ENCODE measurements at places on chromosomes 3 and 15.

GRCh38 chr3:128572644-128573105 is 77.9 kb downstream of the RPN1 start:
- DNase-seq = no peak

DNA sequence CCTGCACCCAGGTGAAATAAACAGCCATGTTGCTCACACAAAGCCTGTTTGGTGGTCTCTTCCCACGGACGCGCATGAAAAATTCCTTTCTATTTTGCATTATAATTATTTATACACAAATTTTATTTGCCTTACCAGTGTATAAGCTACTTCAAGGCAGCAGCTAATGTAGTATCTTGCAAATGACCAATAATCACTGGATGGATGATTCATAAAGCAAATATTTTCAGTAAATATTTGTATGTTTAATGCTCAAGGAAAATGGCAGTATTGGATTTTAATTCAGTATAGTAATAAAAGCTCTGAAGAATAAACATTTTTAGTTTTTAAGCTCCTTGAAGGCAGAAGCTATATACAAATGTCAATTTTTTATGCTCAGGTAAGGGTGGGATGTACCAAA is 158.7 kb upstream of the NANOGP8 start:
- no peak for DNase-seq

- no peak for DNase-seq
These were observed 12.0 kb downstream of the CD86 start for GRCh38 chr3:122067214-122067550.

GRCh38 chr3:149581681-149582370 is 76.0 kb downstream of the WWTR1 start:
- DNase-seq = no peak

GRCh38 chr3:117523418-117523817 is 813.8 kb downstream of the TUSC7 start:
- no peak for DNase-seq

DNA sequence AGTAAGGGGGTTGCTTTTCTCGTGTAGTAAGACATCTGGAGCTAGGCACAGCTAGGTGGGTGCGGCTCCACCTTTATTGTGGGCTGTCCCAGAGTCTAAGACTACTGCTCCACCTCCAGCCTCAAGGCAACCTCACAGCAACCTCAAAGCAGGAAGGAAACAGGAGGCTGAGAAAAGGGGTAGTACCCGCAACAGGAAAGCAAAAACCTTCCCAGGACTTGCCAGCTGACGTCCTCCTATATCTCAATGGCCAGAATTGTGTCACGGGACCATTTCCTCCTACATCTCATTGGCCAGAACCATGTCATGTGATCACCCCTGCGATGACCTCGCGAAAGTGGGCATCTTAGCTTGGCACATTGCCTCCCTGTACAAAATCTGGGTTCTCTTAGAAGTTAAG is 4.3 kb upstream of the GPR160 start:
- no peak for DNase-seq

DNA sequence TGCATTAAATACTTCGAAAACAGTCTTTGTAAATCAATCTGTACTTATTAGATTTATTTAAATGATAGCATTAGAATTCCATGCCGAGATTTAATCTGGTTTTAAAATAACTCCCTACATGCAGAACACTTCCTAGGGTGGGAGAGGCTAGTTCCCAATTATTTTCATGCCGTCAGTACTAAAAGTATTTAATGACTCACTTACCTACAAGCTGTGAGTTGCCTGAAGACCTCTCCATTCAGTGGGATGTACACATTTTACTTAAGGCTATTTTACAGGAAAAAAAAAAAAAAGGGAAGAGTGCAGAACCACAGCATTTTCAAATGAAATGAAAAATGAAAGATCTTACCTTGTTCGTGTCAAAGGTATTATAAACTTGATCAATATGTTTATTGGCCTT is 469 bp downstream of the GUCA1C start:
- no peak for DNase-seq

GRCh38 chr3:40170395-40170794 is 139.1 kb upstream of the EIF1B start:
- DNase-seq = no peak

DNA sequence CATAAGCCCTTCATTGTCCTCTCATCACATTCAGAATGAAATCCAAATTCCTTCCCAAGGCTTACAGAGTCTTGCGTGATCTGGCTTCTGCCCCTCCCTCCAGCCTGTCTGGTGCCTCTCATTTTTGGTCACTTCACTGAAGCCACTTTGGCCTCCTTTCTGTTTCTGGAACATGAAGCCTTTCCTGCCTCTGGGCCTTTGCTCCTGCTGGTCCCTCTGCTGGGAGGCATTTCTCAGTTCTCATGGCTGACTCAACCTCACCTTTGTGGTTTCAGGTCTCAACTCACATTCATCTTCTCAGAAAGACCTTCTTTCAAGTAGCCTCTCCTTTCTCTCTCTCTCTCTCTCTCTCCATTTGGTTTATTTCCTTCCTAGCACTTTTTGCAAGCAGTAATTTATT is 43.9 kb upstream of the BHLHE40 start:
- DNase-seq = no peak

DNA sequence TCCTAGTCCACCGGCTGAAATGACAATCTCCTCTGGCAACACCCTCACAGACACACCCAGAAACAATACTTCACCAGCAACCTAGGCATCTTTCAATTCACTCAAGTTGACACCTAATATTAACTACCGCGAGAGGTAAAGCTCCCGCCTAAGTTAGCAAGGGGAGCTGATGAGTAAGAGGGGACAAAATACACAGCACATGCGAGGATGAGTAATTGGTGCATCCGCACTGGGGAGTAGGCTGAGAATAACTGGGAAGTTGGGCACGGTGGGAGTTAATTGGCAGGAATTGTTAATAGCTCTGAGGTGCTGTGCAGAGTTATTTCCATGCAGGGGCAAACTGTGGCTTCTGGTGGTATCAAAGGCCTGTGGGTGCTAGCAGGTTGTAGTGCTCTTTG is 14.5 kb upstream of the PLD1 start:
- no peak for DNase-seq

- no peak for DNase-seq
These were observed 284.7 kb downstream of the ERC2 start for GRCh38 chr3:56183529-56183928.

- DNase-seq = no peak
These were observed 99.8 kb downstream of the SEMA5B start for GRCh38 chr3:122927726-122928125.

- DNase-seq = no peak
These were observed 150.2 kb upstream of the SUCLG2 start for GRCh38 chr3:67804578-67804977.

DNA sequence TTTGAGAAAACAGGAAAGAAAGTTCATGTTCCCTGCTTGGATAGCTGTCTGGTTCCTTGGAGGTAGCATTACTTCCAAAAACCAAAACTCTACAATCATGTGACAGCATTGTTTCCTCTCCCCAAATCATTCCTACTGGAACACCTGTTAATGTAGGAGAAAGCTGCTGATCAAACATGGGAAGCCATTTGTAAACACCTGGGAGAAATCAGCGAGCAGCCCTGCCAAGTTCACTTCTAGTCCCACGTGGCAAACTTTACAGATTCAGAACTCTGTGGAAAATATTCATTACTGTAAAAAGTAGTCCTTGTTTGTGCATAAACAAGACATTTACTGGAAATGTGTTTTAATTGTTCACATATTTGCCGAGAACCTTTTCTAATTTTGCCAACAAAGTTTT is 275.5 kb upstream of the AZI2 start:
- DNase-seq = no peak

GRCh38 chr3:11006986-11007933 is 14.7 kb downstream of the SLC6A1 start:
- no peak for DNase-seq

DNA sequence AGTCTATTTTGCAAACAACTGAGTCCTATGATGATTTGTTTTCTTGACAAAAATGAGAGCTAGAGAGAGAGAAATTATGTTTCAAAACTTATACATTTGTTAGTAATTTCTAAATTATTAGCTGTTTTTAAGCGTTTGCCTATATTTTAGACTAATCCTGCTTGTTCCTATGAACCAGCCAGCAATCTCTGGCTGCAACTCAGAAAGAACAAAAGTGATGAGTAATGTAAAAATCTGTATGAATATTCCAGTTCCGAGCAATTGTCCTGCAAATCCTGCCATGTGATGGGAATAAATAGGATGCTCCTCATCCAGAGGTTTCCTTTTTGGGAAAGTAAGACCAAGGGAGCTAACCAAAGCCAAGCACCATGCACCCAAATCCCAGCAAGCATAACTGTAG is 228.3 kb upstream of the GBE1 start:
- no peak for DNase-seq

DNA sequence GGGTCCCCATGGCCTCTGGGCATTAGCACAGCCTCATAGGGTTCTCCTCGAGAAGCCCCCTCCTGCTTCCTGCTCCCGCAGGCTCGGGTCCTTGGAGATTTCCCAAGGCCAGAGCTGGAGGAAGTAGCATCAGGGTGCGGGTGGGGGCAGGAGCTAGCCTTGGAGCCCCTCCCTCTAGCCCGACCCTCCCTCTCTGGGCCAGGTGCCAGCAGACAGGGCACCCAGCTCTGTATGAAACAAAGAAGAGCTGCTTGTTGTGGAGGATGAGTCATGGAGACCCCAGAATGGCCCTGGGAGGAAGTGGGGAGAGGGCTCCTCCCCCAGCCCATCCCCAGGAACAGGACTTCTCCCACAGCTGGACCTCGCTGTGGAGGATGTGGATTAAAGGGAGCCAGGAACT is 29.2 kb downstream of the EPHB3 start:
- DNase-seq = no peak

- no peak for DNase-seq
These were observed 20.6 kb downstream of the COPS2 start for GRCh38 chr15:49134683-49135341.

DNA sequence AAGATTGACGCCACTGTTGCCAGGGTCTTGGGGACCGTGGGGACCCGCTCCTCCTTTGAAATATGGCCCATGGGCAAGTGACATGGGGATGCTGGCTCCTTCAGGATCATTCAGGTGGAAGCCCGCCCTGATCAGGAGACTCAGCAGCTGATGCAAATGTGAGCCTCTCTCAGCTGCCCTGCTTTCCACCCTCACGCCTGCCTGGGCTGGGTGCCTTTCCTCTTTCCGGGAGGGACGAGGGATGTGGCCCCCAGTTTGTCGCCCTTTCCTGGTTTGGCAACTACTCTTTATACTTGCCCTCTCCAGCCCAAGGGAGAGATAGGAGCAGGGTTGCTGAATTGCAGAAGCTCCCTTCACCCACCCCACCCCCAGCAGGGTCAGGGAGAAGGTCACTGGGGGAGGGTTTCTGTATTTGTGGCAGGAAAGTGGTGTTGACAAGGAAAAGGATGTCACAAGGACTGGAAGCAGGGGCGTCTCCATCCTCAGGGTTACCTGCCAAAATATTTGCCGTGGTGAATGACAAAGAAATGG is 21.8 kb downstream of the DNASE1L3 start:
- DNase-seq = no peak

DNA sequence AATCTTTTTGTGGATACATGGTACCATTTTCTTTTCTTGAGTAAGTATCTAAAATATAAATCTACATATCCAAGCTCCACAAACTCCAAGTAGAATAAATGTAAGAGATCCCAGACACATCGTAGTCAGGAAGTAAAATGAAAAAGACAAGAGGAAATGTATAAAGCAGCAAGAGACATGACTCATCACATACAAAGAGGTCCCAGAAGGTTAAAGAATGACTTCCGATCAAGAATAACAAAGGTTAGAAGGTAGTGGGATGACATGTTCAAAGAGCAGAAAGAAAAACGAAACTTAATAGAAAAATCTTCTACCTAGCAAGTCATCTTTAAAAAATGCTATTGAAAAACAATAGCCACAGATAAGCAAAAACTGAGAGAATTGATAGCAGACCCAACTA is 705.8 kb downstream of the NR2F2 start:
- no peak for DNase-seq

DNA sequence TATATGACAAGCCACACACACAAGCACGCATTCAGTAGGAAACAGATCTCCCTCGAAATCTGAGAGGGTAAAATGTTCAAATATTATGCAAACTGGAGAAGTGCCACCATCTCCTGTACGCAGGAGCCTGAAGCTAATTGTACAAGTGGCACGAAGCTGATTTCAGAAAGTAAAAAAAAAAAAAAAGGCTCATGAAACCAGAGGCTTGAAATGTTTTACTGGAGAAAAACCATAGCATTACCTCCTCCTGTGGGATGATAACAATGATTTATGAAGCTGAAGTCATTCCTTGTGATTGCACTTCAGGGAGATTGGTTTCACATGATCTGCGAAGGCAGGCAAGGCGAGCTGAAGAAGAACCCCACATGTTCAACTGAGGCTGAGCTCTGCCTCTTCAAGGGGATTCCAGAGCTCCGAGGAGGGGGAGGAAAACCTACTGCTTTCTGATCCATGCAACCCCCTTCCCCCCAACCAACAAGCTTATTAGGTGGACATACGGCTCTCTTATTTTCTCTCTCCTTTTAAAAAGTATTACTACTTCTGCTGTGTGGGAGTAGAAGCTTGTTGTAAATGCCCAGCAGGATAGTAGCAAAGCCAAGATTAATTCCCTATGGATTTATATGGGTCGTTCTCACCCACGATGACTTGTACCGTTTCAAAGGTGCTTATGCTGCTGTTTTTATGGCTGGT is 101.1 kb downstream of the GREM1 start:
- DNase-seq = no peak

DNA sequence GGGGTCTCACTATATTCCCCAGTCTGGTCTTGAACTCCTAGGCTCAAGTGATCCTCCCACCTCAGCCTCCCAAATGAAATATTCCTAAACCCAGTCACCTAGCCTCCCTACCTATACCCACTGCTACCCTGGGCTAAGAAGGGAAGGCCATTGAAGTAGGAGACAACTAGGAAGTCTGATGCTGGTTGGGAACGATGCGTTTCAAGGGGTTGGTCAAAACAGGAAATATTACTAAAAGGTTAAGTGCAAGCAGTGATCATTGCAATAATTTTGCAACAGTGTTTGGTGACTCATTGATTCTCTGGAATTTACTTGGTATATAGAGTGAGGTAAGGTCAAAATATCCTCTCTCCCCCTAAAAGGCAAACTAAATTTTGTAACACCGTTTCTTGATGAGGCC is 4.6 kb upstream of the UQCRC1 start:
- DNase-seq = no peak

DNA sequence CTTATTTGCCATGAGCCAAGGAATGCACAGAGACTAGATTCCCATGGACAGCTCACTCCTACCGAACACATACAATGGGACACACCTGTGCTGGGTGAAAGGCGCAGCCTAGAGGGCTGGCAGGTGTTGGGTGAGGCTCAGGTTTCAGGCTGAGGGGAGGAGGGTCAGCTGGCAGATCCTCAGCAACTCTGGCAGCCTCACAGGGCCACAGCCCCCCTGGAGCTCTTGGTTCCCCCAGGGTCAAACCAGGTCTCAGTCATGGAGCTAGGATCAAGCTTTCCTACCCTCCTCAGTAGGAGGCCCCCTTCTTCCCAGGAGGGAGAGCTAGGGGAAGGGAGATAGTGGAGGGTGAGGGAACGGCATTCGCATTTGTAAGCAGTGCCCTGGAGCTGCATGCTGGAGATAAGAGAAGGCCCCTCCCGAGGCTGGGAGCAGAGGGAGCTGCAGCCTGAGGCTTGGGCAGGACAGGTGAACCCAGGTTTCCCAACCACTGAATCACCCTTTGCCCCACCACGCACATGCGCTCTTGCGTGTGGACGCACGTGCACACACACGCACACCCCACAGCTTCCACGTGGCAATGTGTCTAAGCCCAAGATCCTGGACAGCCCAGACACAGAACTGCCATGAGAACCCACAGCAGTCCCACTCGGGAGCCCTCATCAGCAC is 26.3 kb upstream of the TFRC start:
- DNase-seq = no peak

- DNase-seq = no peak
These were observed 29.1 kb upstream of the TBC1D23 start for GRCh38 chr3:100231668-100232067.

GRCh38 chr3:12196684-12197083 is 38.0 kb upstream of the TIMP4 start:
- no peak for DNase-seq
